ENCODE measurements at places on chromosomes 3 and 15.

DNA sequence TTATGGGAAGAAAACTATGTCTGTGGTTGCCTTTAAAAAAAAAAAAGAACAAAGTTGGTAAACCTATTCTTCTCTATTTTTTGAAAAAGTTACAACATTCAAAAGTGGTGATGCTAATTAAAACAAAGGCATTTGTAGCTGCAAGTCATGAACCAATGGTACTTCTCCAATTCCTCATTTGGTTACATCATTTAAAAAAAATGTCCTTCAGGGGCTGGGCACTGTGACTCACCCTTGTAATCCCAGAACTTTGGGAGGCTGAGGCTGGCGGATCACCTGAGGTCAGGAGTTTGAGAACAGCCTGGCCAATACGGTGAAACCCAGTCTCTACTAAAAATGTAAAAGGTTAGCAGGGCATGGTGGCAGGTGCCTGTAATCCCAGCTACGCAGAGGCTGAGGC lies 574.6 kb downstream of the VGLL3 start:
- DNase-seq: no peak

DNA sequence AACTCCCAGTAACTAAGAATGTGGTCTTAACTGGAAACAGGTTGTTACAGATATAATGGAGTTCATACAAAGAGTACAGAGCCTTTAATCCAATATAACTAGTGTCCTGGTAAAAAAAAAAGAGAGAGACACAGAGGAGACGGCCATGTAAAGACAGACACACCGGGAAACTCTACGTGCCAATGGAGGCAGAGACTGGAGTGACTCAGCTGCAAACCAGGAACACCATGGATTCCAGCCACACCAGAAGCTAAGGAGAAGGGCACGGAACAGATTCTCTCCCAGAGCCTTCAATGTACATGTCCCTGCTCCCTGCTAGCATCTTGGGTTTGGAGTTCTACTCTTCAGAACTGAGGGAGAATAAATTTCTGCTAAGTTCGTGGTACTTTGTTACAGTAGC lies 4.5 kb downstream of the RNF168 start:
- DNase-seq: no peak

- DNase-seq: no peak
These were observed 14.0 kb upstream of the RTP3 start for GRCh38 chr3:46483825-46484224.

DNA sequence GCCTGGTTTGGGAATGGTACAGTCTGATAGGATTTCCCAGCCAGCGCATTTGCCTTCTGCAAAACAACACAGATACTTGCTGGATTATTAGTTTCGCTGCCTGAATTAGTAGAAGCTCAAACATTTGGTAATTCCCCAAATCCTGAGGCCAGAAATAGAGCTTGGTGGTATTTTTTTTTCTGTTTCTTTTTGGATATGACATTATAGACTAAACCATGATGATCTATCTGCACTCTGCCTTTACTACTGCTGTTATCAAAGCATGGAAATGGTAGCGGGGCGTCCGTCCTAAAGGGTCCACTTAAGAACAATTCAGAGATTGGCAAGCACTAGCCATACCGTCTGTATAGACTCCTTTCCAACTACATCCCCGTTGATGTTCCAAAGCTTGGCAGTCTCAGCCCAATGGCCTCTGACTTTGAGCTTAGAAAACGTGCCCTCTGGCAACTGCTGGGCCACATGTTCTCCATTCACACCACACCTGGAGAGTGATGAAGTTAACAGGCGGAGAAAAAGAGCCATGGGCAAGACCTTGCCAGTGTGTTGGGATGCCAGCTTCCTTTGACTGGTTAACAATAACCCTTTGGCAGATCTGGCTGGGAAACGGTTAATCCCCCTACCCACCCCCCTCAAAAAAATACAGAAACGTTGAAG lies 241.0 kb upstream of the NR2F2 start:
- DNase-seq: no peak

- no peak for DNase-seq
These were observed 25.7 kb downstream of the KLF13 start for GRCh38 chr15:31352339-31352751.

GRCh38 chr3:145776782-145777408 lies 384.1 kb downstream of the PLOD2 start:
- no peak for DNase-seq

GRCh38 chr3:126349611-126350501 lies 7.4 kb downstream of the KLF15 start:
- no peak for DNase-seq

DNA sequence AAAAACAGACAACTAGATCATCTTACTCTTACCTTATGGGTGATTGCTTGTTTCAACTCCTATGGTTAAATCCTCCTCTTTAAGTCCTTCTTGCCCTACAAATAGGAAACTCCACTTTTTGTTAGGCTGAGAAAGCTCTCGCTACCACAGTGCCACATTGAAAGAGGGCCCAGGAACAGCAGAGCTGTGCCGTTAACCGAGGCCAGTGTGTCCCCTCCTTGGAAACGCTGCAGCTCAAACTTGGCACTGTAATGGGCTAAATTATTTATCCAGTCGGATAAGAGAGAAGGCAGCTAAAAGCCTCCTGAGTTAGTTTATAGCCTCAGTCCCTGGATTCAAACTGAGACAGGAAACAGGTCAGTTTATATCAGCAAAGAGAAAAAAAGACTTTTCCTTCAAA lies 46.1 kb downstream of the KBTBD12 start:
- no peak for DNase-seq

- DNase-seq: no peak
These were observed 31.8 kb downstream of the LPP start for GRCh38 chr3:188185717-188186251.

GRCh38 chr15:36601497-36601932 lies 22.1 kb downstream of the CDIN1 start:
- no peak for DNase-seq

- DNase-seq: no peak
These were observed 14.5 kb downstream of the ZPLD1 start for GRCh38 chr3:102449341-102449740.

DNA sequence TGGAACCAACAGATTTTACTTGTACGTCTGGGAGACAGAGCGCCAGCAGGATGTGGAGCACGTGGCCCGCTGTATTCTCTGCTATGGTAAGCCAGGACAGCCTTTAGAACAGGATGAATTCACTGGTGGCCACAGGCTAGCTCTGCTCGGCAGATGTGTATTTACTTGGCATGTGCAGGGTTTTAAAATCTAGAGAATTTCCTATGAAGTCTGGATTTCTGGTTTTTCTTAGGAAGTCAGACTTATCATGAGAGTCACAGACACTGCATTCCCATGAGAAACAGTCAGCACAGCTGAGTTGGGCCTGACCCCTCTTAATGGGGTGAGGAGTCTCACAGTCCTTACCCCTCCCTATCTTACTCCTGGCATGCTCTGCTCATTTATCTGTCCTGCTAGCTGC lies 84.6 kb upstream of the COL6A5 start:
- DNase-seq: no peak

- peak; percentile 21 for DNase-seq
These were observed 16.0 kb downstream of the HDAC11 start for GRCh38 chr3:13495921-13496723.

GRCh38 chr3:151925419-151925818 lies 52.0 kb downstream of the SUCNR1 start:
- no peak for DNase-seq

DNA sequence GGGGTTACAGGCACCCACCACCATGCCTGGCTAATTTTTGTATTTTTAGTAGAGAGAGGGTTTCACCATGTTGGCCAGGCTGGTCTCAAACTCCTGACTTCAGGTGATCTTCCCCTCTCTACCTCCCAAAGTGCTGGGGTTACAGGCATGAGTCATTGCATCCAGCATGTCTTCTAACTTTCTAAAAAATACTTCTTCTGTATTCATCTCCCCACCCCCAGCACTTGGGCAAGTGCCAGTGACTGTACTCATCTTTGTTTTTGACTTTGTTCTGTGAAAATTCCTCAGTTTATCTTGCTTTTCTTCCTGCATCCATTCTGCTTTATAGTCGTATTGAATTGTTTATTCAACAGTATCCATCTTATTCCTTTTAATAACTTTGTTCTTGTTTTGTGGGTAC lies 47.6 kb downstream of the ARIH1 start:
- no peak for DNase-seq

DNA sequence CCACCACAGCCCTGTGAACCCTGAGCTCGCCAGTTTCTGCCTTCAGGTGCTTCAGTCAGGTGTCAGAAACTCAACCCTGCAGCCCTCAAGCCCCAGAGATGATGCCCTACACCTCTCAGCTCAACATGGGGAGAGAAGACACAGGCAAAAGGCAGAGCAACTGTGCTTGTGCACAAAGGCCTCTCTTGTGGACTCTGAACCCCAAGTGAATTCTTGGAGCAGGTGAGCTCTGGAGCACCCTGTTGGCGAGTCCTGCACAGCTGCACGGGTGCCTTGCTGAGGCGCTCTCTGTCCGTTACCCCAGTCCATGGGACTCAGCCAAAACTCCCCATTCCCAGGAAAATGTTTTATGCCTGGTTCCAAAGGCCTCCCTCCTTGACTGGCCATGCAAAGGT lies 197.0 kb downstream of the KLF13 start:
- no peak for DNase-seq

GRCh38 chr3:75180235-75180944 lies 483.7 kb upstream of the FRG2C start:
- DNase-seq: no peak

DNA sequence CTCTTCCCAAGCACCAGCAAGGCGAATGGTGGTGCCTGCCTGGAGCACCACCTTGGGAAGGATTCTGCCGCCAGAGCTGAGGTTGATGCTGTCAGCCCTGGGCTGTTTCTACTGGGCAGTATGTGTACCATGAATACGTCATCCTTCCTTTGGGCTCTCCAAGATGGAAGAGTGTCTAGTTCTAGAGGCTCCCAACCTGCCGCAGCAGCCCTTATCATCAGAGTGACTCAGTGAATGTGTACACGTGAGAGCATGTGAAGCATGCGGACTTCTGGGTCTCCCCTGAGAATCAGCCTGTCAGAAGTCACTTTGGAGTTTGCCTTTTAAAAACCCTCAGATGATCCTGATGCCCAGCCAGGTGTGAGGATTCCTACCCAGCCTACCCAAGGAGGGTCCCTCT lies 20.9 kb downstream of the PLA2G4D start:
- no peak for DNase-seq

- no peak for DNase-seq
These were observed 9.1 kb upstream of the AVEN start for GRCh38 chr15:34047893-34048775.

DNA sequence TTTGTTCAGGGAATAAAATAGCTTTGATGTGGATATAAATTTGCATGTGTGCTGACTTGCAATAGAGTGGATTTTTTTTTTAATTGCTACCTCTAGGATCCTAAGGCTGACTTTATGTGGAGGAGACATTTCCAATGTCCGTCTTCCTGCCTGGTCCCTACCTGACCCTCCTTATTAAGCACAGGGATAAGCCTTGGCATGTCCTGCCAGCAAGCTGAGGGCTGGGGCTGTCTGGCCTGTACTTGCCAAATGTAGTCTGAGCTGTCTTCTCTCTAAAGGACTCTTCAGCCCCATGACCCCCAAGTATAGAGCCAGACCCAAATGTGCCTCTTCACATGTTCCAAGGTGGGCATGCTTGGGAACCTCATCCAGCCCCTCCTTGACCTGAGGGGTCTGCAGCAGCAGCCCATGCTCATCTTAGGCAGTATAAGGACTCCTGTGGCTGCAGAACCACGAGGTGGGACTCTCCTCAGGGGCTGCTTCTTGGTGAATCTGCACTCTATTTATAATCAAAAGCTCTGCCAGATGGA lies 88.8 kb downstream of the CACNA1D start:
- no peak for DNase-seq

GRCh38 chr3:155096303-155097008 lies 16.3 kb downstream of the MME start:
- DNase-seq: no peak

DNA sequence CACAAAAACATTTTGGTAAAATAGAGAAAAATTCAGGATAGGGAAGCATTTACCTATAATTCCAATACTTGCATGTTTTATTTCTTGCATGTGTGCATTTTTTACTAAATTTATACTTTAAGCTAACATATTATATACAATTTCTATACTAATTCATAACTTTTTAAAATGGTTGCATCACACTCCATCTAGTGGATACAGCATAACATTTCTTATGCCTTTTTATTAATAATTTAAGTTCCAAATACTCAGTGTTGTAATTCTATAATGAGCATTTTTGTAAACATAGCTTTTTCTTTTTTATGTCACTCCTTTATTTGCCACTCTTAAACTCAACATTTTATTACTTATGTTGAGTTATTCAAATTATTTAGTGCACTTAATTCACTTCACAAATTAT lies 477.7 kb downstream of the ZBBX start:
- no peak for DNase-seq

Data from AG04449 (cell line).